ENCODE measurements at places on chromosomes 1 and 21. TPM values are rescaled to one million over a fixed set of nuclear protein-coding genes. Genes with fewer than 3 reads are reported as not detected.

DNMT3L gene
- not detected for total RNA-seq

GRCh38 chr21:29092102-29092959, 18.9 kb upstream of the CCT8 start:
- no peak for DNase-seq

DNA sequence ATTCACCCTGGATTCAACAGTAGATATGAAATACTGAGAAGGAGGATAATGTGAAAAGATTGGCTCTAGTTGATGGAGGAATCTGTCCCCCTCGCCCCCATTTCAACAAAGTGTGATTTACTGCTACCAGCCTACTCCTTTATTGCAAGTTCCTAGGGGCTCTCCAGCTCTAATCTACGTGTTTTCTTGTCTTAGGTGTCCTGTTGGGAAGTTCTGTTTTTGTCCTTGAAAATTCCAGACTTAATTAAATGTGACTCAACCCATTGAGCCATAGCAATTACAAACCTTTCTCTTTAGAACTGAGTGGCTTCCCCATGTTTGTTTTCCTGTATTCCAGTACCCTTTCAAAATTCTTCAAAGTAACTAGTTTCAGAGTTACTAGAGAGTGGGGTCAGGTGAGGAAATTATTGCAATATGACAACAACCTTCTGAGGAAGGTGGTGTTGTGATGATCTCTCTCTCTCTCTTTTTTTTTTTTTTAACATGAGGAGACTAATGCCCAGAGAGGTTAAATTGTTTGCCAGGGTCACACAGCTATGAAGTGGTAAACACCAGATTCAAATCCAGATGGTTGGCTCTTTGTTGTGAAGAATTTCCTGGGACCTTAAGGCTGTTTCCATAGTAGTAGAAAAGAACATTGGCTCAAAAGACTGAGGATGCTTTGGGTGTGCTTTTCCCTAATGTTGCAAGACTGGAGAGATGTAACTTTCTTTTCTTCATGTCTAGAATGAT, 3.5 kb downstream of the RGL1 start:
- DNase-seq = no peak

- no peak for DNase-seq
Measured at GRCh38 chr1:171107262-171107940, 16.7 kb downstream of the FMO3 start.

IFNLR1 gene
- total RNA-seq = 2.0 TPM

BACH1 gene
- 29.4 TPM for total RNA-seq

GRCh38 chr1:240344918-240345317, 253.2 kb downstream of the FMN2 start:
- DNase-seq = no peak

DNA sequence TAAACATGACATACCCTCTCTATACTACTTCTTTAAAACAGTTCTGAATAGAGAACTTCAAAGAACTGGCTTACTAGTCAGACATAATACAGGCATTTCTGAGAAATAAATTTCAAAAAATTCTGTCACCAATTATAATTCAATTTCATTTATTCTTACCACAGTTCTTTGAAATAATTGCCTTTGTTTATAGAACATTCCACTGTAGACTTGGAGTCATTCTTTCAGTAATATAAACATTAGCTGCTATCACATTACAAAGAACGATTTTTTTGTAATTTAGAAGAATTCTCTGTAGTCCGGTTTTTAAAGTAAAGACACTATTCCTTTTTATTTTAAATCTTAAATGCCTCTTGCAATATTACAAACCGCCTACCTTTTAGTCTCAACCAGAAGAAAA, 146.4 kb upstream of the COL11A1 start:
- no peak for DNase-seq

IGSF9 gene
- total RNA-seq = not detected

- DNase-seq = no peak
Measured at GRCh38 chr1:18484721-18485120, 4.0 kb downstream of the KLHDC7A start.

MRTO4 gene
- 10.7 TPM for total RNA-seq

GRCh38 chr1:221530791-221531190, 211.1 kb downstream of the DUSP10 start:
- no peak for DNase-seq

DNA sequence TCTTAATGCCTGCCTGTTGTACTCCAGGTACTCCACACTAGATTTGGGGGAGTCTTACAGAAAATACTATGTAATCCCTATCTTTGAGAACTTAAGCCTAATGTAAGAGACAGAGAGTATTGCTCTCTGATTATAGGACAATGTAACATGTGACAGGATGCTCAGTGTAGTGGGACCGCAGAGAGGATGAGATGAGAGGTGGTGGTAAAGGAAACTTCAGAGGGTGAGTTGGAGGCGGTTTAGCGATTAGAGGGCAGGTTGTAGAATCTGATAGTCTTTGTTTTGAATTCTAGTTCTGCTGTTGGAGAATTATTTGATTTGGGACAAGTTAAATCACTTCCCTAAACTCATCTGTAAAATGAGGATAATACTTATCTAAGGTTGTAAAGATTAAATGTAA, 5.4 kb downstream of the SOAT1 start:
- no peak for DNase-seq

DNA sequence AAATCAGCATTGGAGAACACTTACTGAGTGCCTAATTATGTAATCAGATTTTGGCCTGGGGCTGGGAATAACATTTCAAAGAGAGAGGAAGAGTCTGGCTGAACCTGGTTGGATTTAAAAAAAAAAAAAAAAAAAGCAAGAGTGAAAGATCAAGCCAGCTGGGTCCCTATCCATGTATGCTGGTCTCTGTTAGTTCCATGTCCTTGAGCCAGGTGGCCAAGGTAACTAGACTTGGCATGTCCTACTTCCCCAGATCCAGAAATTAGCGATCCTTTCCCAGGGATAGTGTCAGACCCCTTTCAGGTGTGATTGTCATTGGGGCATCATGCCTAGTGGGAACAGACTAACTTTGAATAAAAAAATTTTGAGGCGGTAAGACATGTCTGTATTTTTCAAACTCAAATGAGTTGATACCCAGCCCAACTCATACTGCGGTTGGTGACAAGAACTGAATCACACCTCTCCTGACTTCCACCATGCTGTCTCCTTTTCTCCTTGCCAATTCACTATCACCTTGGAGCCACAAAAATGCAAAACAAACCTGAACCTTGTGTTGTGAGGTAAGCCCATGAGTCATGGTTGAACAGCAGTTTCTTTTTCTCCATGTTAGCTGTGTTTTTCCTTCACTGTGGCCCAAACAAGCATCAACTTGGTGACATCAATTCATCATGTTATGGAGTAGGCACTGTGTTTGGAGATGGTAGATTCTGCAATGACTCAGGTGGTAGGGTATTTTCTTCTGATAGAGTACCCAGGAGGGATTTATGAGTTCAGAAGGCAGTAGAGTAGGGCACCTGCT, 24.5 kb upstream of the PPP2R5A start:
- no peak for DNase-seq
